ENCODE measurements at places on chromosomes 7 and 10. TPM values are rescaled to one million over a fixed set of nuclear protein-coding genes. Genes with fewer than 3 reads are reported as not detected.

Gene TRIM50
- total RNA-seq, result not detected

Gene SLC26A5
- total RNA-seq, result not detected

Gene PON1
- not detected for total RNA-seq

Gene VAX1
- not detected for total RNA-seq

Gene SPAG6
- total RNA-seq, result not detected

Gene IRF5
- 7.7 TPM for total RNA-seq

Gene GSTO2
- 2.7 TPM for total RNA-seq

Gene ARHGEF5
- total RNA-seq, result 7.5 TPM

Gene ST8SIA6
- not detected for total RNA-seq

Gene KIF20B
- 63.2 TPM for total RNA-seq

Gene FAM13C
- not detected for total RNA-seq

Gene SMKR1
- 2.6 TPM for total RNA-seq

Gene ELOVL3
- not detected for total RNA-seq

Gene SUN3
- 0.95 TPM for total RNA-seq

Gene CASP7
- total RNA-seq, result 23.7 TPM

Gene RINT1
- total RNA-seq, result 22.5 TPM

Gene PRF1
- total RNA-seq, result 113 TPM

Gene MPLKIP
- total RNA-seq, result 50.0 TPM

Gene CTTNBP2
- total RNA-seq, result not detected

Gene CPXM2
- total RNA-seq, result not detected

Gene NUP205
- 140 TPM for total RNA-seq

Gene TMEM178B
- total RNA-seq, result 0.34 TPM

Gene BCAP29
- total RNA-seq, result 24.0 TPM

Gene H2AZ2
- total RNA-seq, result 242 TPM

Gene HTRA1
- total RNA-seq, result not detected

Gene C10orf67
- 0.32 TPM for total RNA-seq

Gene SRRM3
- total RNA-seq, result not detected

Gene CALML3
- total RNA-seq, result not detected

Gene SEMA3D
- not detected for total RNA-seq

Gene NPC1L1
- 0.07 TPM for total RNA-seq
